Stimulated activated CD4-positive, alpha-beta T cell treated with anti-CD3 and anti-CD28 coated beads, Interleukin-1b, Interleukin-23, amount 100 ng/mL, for 48 hours (primary cell): ENCODE measurements at places on chromosomes 6 and 20.

GRCh38 chr20:45959956-45960630 is 11.9 kb downstream of the ZNF335 start:
- DNase-seq: no peak

DNA sequence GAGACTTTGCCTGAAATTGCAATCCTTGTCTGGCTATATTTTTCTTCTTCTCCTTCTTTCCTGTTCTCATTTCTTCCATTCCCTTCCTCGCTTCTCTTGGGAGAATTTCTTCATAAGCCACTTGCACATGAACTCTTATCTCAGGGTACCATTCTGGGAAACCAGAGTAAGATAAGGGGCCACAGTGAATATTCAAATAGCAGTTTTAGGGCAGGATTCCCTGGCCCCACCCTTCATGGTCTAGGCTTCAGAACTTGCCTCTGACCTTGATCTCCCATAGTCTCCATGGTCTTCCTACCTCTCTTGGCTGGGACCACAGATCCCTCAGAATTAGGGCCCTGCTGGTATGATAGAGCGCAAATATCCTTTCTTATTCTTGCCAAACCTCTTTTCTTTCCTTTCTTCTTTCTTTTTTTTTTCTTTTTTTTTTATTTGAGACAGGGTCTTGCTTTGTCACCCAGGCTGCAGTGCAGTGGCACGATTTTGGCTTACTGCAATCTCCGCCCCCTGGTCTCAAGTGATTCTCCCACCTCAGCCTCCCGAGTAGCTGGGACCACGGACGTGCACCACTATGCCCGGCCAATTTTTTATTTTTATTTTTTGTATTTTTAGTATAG is 123.0 kb upstream of the CITED2 start:
- DNase-seq: no peak

DNA sequence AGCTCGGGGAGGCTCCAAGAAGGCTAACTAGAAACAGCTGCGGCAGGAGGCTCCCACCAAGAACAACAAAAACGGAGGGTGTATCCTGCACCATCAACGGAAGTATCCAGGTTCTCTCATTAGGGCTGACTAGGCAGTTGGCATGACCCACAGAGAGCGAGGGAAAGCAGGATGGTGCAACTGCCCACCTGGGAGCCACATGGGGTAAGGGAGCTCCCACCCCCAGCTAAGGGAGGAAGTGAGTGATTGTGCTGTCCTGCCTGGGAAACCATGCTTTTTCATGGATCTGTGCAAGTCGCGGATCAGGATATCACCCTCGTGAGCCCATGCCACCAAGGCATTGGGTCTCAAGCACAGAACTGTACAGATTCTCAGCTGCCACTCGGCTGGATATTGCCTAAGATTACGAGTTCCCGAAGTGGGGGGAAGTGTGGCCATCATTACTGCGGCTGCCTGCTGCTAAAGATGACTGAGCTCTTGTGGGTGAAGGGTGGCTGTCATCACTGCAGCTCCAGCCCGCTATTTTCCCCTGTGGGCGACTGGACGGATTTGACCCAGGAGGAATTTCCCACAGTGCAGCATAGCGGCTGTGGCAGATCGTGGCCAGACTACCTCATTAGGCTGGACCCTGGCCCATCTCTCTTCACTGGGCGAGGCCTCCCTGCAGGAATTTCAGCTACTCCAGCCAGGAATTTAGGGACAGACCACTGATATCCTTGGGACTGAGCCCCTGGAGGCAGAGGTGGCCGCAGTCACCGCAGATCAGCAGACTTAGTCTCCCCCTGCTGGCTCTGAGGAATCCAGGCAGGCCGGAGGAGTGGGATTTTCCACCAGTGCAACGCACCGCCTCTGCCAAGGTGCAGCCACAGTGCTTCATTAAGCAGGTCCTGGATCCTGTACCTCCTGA is 515.7 kb downstream of the FRK start:
- DNase-seq: no peak

DNA sequence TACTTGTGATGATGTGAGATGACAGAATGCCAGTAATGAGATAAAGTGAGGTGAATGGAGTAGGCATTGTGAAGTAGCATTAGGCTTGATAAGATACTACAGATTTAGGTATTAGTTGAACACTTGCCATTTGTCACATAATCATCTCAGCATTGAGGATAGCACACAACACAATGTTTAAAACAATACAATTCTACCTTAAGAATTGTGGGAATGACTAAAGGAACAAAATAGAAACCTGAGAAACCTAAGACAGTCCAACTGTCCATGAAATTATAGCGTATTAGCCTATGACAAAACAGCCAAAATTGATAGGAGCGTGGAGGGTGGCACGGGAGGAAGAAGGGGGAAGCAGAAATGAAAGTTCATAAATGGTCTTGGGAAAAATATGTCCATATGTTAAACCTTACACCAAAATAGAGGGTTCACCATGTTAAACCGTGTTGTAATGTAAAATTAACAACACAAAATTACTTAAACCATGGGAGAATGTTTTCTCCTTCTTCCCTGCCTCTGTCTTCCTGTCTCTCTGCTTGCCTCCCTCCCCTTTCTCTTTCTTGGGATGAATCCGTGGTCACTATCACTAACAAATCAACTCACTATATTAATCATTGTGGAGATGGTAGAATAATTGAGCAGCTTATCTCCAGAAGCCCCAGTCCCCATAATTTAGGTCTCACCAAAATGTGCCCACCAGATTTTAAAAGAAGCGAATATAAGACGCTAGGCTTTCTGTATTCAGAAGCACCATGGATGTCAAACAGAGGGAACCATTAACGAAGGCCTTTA is 33.0 kb upstream of the HFE start:
- no peak for DNase-seq

DNA sequence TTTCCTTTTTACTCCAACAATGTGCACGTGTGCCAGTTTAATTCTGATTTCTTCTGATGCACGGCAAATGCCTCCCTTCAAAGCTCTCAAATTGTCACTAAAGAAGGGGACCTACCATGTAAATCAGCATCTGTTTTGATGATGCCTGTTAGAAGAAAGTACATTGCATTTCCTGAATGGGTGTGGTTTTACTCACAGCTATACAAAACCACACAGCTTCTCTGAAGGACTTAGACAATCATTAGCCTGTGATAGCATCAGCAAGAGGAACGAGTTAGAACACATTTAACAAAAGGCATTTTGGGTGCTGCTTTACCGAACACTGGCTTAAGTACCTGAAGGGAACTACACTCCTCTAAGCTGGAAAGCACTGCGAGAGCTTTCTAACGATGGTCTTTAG is 109.4 kb downstream of the ATXN1 start:
- no peak for DNase-seq
